ENCODE measurements at places on chromosomes 12 and 14. TPM values are rescaled to one million over a fixed set of nuclear protein-coding genes. Genes with fewer than 3 reads are reported as not detected.

DNA sequence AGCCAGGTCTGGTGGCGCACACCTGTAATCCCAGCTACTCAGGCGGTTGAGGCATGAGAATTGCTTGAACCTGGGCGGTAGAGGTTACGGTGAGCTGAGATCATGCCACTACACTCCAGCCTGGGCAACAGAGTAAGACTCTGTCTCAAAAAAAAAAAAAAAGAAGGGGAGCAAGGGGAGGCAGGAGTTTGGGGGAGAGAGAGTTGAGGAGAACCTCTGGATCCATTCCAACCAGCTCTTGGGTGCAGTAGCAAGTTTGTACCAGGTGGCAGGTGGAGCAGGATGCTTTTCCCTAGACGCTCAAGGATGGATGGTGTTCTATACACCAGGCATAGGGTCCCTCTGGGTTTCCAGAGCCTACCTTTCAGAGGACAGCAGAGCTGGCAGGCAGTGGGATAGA is 1.9 kb downstream of the NFE2 start:
- no peak for DNase-seq

DNA sequence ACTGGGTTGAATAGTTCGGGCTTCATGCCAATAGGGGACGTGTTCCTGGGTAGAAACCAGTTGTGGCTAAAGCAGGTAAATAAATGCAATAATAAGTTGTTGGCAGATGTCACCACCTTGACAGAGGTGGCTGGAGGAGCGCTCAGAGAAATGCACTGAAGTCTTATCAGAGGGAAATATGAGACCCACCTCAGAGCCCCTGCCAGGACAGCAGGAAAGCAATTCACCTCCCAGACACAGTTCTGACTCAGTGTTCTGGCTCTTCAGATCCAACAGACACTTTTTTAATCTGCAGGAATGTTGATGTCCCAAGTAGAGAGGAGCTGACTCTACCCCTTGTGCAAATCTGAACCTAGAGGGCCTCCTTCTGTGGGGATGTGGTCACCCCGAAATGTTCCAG is 687.1 kb upstream of the FBXO33 start:
- no peak for DNase-seq

GRCh38 chr14:106419376-106419965 is 893.1 kb downstream of the TMEM121 start:
- DNase-seq, result no peak

GRCh38 chr12:14048941-14049545 is 67.6 kb upstream of the GRIN2B start:
- DNase-seq, result no peak

DNA sequence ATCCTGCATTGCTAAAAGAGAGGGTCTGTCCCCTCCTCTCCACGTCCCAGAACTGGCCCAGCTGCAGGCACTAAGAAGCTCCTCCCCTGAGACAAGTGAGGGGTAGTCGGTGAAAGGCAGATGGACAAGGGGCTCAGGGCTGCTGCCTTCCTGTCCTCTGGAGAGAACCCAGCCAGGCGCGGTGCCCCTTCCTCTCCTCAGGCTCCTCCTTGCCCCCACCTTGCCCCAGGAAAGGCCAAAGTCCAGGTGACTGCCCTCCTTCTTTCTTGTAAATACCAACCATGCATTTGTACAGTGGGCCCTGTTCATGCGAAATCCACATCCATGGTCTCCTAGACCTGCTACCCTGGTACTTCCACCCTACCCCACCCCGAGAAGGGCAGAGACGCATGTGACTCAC is 9.7 kb downstream of the PPP1R1A start:
- DNase-seq, result no peak

C12orf50 gene
- not detected for total RNA-seq

MUCL1 gene
- not detected for total RNA-seq

GZMH gene
- total RNA-seq, result not detected

OR4K17 gene
- total RNA-seq, result not detected

ZFHX2 gene
- total RNA-seq, result 27.0 TPM

PRH2 gene
- total RNA-seq, result not detected

KCTD10 gene
- 54.3 TPM for total RNA-seq
